Calu3 (cell line): ENCODE measurements at places on chromosomes 12 and 14. TPM values are rescaled to one million over a fixed set of nuclear protein-coding genes. Genes with fewer than 3 reads are reported as not detected.

Gene MEG3
- total RNA-seq, result not detected in 2 replicates

Gene SERPINA5
- 20.7 and 21.6 TPM in 2 replicates for total RNA-seq

Gene PTPN11
- total RNA-seq, result 156 and 174 TPM in 2 replicates

DNA sequence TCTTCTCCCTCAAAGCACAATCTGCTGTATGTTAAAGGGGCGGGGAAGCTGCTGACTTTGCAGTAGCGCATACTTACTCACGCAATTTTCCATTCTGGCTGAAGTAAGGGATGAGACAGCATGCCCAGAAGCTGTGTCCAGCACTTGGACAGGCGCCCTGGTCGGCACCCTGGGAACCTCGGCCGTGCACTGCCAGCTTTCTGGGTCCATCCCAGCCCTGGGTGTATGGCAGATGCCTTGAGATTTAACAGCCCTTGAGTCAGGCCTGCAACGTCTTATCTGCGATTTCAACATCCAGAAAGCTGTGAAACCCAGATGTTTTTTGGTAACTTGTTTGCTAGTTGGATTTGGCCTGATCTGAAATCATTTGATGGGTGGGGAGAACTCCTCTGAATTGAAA is 16.1 kb downstream of the EML1 start:
- H3K4me1 ChIP-seq, result no peaks in the 10 kb centered on the region
- no peaks in the 10 kb centered on the region for H3K36me3 ChIP-seq
- no peak overlapping the region for H3K4me3 ChIP-seq
- no peak for DNase-seq
- H3K27me3 ChIP-seq, result peaks cover 42% of the 10 kb centered on the region

DNA sequence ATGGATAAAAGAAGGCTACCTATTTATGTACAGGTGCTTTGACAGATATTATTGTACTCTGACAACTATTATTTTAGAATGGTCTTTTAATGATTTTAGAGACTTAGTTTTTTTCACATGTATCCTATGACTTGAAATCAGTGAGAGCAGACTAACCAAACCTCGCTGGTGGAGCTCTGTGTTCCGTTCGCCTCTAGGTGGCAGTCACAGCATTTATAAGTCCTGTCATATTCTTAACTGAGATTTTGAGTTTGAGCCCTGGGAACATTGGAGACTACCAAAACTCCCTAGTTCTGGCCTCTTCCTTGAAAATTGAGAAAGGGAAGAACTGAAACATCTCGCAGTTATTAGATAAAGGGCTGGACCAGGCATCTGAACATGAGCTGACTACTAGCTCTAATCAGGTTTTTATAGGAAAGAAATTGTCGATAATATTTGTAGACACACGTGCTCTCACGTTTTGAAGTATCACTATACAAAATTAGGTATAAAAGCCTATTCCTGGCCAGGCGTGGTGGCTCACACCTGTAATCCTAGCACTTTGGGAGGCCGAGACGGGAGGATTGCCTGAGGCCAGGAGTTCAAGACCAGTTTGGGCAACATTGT is 48.3 kb downstream of the TTLL5 start:
- no peak overlapping the region for H3K4me3 ChIP-seq
- peak; percentile 54 for DNase-seq
- no peak overlapping the region for H3K27ac ChIP-seq
- peaks cover 17% of the 10 kb centered on the region for H3K4me1 ChIP-seq
- H3K36me3 ChIP-seq, result no peaks in the 10 kb centered on the region

DNA sequence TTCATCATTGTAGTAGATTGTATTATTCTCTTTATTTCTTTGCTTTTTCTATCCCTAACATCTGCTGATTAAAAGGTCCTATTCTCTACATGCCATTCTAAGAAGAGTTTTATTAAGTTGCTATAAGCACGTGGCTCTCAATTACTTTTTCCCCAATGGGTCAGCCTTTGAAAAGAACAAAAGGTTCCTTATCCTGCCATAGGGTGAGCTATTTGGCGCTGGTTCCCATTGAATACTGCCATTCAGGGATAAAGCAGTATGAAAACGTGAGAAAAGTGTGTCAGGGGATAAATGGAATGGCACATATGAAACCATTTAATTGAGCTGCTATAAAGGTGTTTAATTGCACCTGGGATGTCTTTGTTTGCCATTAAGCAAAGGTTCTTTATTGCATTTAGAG is 80.9 kb downstream of the SYNE2 start:
- H3K27ac ChIP-seq, result no peak overlapping the region
- H3K27me3 ChIP-seq, result no peaks in the 10 kb centered on the region
- H3K36me3 ChIP-seq, result peaks cover 10% of the 10 kb centered on the region

DNA sequence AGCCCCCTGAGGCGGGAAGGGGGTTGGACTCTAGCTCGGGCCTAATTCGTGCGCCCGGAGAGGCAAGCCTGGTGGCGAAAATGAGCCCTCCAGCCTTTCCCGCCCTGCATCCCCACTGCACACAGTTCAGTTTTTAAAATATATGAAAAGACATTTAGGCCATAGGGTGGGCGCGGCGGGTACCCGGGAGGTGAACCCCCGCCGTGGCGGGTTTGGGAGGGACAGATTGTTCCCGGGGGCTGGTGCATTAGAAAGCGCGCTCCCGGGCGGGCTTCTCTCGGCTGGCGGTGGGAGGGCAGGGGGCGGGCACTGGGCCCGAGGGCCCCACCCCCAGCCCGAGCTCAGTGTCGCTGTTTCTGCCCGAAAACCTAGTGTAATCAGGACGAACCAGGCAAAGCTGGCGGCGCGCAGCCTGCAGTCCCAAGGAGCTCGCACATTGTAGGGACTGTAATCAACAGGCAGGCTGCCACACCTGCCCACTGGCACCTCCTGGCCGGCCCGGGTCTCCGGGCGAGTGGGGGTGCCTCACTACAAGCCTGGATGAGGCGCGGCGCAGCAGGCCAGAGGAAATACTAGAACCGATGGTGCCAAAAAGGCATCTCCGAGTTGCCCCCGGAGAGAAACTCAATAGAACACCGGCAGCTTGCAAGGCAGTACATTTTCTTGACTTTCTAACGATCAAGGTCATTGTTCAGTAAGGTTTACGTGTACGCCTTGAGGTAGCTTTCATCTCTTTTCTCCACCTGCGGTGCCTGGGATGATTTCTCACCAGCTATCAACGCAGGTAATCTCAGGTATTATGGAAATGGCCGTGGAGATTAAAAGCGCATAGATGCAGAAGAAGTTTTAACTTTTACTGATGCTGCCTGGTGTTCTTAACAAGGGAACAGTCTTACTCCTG is 764 bp upstream of the SPTB start:
- no peaks in the 10 kb centered on the region for H3K36me3 ChIP-seq
- H3K27ac ChIP-seq, result no peak overlapping the region
- H3K27me3 ChIP-seq, result peaks cover 92% of the 10 kb centered on the region
- peak overlapping the region; percentile 68 for H3K4me3 ChIP-seq
- peak; percentile 55 for DNase-seq
- H3K4me1 ChIP-seq, result no peaks in the 10 kb centered on the region

- H3K27ac ChIP-seq, result peak within 1 kb of the TSS; percentile 33
- peaks cover 36% of the 10 kb centered on the region for H3K27me3 ChIP-seq
- H3K4me1 ChIP-seq, result peaks cover 40% of the 10 kb centered on the region
- H3K36me3 ChIP-seq, result peaks cover 16% of the 10 kb centered on the region
- peak; percentile 66 for DNase-seq
- H3K4me3 ChIP-seq, result peak within 1 kb of the TSS; percentile 82
Measured at GRCh38 chr12:54419088-54419887, at the start of gene ITGA5. ITGA5 (minus strand) TSS chr12:54419266; CDS start chr12:54419198, 68 bp downstream.

DNA sequence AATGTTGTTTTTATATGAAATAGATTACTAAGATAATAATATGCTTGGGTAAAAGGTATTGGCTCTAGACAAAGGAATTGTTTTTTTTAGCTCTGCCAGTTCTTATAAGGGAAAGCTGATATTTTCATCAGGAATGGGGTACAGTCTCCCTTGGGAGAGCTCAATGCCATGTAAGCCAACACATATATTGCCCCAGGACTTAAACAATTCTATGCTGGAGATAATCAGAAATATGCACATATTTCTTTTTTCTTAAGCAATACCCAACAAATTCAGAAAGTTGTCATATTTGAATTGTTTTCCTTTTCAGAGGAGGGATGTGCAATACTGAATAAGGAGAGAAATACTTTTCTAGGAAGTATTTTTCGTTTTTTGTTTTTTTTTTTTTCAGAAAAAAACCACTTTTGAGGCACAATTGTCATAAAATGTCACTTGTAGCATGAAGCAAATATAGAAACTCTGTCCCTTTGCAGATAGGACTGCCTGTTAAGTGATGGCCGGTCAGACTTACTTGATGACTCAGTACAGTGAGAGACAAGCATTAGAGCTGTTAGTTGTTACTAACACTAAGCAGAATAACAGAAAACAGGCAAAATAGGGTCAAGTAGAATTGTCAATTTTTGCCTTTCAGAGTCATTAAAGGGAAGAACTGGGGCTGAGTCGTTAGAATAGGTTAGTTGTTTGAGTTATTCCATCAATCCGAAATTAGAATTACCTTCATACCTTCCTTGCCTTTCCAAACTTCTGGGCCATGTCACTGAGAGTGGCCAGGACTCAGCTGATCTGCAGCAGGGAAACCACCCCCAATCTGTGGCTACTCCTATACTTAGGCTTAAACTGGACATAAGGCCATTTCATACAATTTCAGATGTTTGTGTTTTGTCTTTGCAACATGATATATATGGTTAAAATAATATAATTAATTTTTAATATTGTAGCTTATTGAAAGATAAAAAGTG is 168.1 kb downstream of the SLC38A4 start:
- no peak overlapping the region for H3K4me3 ChIP-seq
- DNase-seq, result no peak
- H3K27me3 ChIP-seq, result no peaks in the 10 kb centered on the region
- H3K36me3 ChIP-seq, result no peaks in the 10 kb centered on the region

- no peak overlapping the region for H3K4me3 ChIP-seq
- H3K36me3 ChIP-seq, result no peaks in the 10 kb centered on the region
- H3K4me1 ChIP-seq, result no peaks in the 10 kb centered on the region
- DNase-seq, result peak; percentile 58
- no peaks in the 10 kb centered on the region for H3K27me3 ChIP-seq
- no peak overlapping the region for H3K27ac ChIP-seq
Measured at GRCh38 chr14:94681300-94682060, 69.3 kb downstream of the SERPINA3 start.

DNA sequence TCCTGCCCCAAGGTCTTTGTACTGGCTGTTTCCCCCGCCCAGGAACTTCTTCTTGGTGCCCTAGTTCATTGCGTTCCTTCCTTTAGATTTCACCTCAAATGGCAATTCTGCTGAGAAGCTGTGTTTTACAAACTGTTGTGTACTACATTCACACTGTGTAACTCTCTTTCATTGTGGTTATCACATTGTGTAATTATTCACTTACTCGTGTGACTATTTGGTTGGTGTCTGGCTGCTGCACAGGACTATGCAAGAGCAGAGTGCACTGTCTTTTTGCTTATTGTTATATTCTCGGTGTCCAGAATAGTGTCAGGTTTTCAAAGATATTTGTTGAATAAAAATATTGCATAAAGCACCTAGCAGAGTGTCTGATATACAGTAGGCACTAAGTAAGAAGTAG is 177.2 kb upstream of the PRICKLE1 start:
- no peak for DNase-seq
- H3K27ac ChIP-seq, result no peak overlapping the region
- H3K27me3 ChIP-seq, result no peaks in the 10 kb centered on the region
- H3K36me3 ChIP-seq, result no peaks in the 10 kb centered on the region
